ENCODE measurements at places on chromosomes 3 and 15. TPM values are rescaled to one million over a fixed set of nuclear protein-coding genes. Genes with fewer than 3 reads are reported as not detected.

- no peaks in the 10 kb centered on the region for H3K27me3 ChIP-seq
- no peaks in the 10 kb centered on the region for H3K4me1 ChIP-seq
- H3K27ac ChIP-seq: no peak overlapping the region
- no peaks in the 10 kb centered on the region for H3K36me3 ChIP-seq
- H3K4me3 ChIP-seq: no peak overlapping the region
Observed at GRCh38 chr3:165133188-165133899, 55.0 kb upstream of the SI start.

DNA sequence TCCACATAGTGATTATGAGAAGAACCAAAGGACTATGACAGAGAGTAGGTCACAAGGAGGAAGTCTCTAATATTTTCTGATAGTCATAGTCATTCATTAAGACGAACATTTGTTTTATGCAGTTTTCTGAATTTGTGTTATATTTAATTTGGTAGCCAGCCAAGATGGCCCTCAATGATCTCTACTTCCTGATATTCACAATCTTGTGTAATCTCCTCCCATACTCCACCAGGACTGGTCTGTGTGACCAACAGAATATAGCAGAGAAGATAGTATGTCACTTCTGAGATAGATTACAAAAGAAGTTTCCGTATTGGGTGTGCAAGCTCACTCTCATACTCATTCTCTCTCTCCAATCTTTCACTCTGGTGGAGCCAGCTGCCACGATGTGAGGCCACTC lies 30.8 kb downstream of the HLTF start:
- no peak overlapping the region for H3K4me3 ChIP-seq
- H3K36me3 ChIP-seq: peaks cover 90% of the 10 kb centered on the region
- no peaks in the 10 kb centered on the region for H3K4me1 ChIP-seq
- no peak overlapping the region for H3K27ac ChIP-seq
- H3K27me3 ChIP-seq: no peaks in the 10 kb centered on the region
- DNase-seq: no peak

GRCh38 chr3:155978324-155978723 lies 107.9 kb downstream of the GMPS start:
- H3K4me3 ChIP-seq: no peak overlapping the region
- peaks cover 5% of the 10 kb centered on the region for H3K4me1 ChIP-seq
- H3K27ac ChIP-seq: no peak overlapping the region
- peaks cover 76% of the 10 kb centered on the region for H3K27me3 ChIP-seq
- H3K36me3 ChIP-seq: no peaks in the 10 kb centered on the region
- DNase-seq: no peak

GRCh38 chr15:85592148-85592547 lies 202.6 kb downstream of the KLHL25 start:
- no peak for DNase-seq
- H3K4me3 ChIP-seq: no peak overlapping the region

Gene MASP1
- total RNA-seq: 0.09 TPM

Measured in endodermal cell (in vitro differentiated cells).